ENCODE measurements at places on chromosomes 6 and 20.

DNA sequence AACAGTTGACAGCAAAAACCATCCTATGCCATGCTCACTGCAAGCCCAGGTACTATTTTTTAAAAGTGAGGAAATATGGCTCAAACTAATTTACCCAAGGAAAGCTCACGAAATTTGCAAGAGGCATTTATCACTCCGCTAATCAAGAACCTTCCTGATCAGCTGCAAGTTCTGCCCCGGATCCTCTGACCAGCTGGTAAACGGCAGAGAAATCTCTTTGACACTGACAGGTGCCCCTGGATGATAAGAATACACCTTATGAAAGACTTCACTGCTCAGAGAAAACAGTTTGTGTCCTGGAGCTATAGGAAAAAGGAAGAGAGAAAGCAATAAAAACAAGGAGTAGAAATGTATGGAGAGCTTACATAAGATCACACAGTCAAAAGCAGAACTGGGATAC, 6.4 kb downstream of the CNKSR3 start:
- peaks cover 4% of the 10 kb centered on the region for H3K4me1 ChIP-seq
- H3K27ac ChIP-seq: no peak overlapping the region

DNA sequence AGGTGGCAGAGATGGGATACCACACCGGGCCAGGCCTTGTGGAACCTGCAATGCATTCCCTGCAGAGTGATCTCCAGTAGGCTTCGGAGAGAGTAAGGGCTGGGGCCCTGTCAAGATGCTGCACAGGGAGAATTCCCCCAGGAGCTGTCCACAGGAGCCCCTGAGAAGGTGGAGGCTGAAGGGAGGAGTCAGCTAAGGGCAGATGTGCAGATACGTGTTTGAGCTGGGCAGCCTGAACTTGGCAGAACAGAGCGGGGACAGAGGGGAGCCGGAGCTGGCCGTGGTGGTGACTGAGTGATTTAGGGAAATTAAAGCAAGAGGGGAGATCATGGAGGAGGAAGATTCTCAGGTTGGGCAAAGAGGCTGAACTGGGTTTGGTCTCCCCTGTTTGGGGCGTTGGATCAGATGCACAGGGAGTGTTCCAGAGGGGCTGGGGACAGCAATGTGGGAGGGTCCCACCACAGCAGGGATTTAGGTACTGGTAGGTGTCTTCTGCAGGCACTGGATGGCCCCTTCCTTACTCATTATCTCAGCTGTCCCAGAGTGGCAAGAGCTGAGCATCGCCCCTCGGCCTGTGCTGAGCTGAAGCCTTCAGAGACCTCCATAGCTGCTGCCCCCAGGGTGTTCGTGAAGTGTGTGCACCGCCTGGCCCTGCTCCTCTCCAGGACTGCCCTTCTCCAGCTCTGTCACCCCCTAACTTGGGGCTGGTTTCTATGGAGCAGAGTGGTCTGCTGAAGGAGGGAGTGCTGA, 3.8 kb upstream of the NCR2 start:
- H3K27ac ChIP-seq: peak overlapping the region; percentile 93
- peaks cover 42% of the 10 kb centered on the region for H3K4me1 ChIP-seq
- H3K36me3 ChIP-seq: no peaks in the 10 kb centered on the region

DNA sequence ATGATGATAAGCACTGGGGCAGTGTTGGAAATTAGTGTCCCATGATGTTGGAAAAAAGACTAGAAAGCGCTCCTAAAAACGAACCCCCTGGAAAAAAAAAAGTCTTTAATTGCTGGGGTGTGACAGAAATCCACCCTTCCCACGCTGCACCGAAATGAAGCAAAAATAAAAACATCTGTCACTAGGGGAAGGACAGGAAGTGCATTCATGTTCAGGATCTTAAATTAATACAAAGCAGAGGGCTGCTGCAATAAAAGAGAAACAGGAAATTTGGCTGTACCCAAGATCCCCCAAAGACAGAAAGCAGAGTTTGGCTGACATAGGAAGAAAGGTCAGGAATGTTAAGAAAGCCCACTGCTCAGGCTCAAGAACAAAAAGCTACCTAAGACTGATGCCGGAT, 333.9 kb downstream of the TBC1D32 start:
- H3K27ac ChIP-seq: no peak overlapping the region
- H3K36me3 ChIP-seq: peaks cover 5% of the 10 kb centered on the region
- no peaks in the 10 kb centered on the region for H3K4me1 ChIP-seq

DNA sequence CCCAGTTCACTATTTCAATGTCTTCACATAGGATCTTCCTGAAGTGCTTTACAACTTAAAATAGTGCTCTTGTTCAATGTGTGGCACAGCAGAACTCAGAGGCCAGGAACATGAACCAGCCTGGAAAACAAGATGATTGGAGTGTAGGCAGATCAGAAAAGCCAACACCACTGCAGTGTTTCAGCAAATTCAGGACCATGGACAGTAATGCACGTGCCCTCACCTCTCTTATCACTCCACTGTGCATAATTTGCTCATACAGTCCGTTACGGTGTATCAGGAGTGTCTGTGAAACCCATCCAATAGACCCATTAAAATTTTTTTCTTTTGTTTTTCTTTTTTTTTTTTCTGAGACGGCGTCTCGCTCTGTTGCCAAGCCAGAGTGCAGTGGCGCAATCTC, 27.6 kb upstream of the HACE1 start:
- no peak overlapping the region for H3K27ac ChIP-seq
- no peaks in the 10 kb centered on the region for H3K4me1 ChIP-seq
- no peak overlapping the region for H3K4me3 ChIP-seq
- peaks cover 15% of the 10 kb centered on the region for H3K27me3 ChIP-seq

GRCh38 chr6:85468326-85468725, 18.4 kb downstream of the NT5E start:
- DNase-seq: no peak
- H3K27ac ChIP-seq: no peak overlapping the region
- peaks cover 60% of the 10 kb centered on the region for H3K4me1 ChIP-seq
- H3K4me3 ChIP-seq: no peak overlapping the region
- H3K36me3 ChIP-seq: peaks cover 23% of the 10 kb centered on the region

GRCh38 chr6:67031451-67031850, 1324.4 kb upstream of the EYS start:
- H3K27me3 ChIP-seq: no peaks in the 10 kb centered on the region
- H3K4me3 ChIP-seq: no peak overlapping the region
- no peak overlapping the region for H3K27ac ChIP-seq
- H3K4me1 ChIP-seq: no peaks in the 10 kb centered on the region

DNA sequence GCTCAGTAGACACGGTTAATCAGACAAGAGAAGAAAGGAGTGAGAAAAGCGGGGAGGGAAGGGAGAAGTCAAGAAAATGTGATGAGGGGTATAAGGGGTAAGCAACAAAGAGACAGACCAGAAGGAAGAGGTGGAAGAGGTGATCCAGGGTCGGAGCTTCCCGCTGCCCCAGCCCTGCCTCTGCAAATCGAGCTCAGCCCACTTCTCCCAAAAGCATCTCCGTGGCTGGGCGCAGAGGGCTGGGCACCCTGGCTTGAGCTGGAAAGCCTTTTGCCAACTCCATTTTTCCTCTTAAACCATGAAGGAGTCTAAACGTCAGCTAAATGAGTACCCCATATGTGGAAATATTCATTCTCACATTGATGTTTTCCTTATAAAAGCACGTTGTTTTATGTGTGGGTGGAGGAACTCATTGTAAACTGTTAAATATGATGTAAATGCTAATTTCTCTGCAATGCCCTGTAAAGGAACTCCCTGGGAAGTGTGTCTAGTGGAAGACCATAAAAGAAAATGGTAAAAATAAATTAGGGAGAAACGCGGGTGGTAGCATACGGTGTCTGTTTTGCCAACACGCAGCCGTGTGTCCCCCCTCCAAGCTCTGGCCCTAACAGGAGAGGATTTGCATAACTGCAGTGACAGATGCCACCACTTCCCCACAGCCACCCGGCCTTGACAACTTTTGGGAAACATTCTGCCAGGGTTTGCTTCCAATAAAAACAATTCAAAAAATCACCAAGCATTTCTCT, 55.2 kb upstream of the MAFB start:
- H3K4me1 ChIP-seq: no peaks in the 10 kb centered on the region
- DNase-seq: no peak
- no peak overlapping the region for H3K4me3 ChIP-seq
- peaks cover 7% of the 10 kb centered on the region for H3K27me3 ChIP-seq
- no peak overlapping the region for H3K27ac ChIP-seq

DNA sequence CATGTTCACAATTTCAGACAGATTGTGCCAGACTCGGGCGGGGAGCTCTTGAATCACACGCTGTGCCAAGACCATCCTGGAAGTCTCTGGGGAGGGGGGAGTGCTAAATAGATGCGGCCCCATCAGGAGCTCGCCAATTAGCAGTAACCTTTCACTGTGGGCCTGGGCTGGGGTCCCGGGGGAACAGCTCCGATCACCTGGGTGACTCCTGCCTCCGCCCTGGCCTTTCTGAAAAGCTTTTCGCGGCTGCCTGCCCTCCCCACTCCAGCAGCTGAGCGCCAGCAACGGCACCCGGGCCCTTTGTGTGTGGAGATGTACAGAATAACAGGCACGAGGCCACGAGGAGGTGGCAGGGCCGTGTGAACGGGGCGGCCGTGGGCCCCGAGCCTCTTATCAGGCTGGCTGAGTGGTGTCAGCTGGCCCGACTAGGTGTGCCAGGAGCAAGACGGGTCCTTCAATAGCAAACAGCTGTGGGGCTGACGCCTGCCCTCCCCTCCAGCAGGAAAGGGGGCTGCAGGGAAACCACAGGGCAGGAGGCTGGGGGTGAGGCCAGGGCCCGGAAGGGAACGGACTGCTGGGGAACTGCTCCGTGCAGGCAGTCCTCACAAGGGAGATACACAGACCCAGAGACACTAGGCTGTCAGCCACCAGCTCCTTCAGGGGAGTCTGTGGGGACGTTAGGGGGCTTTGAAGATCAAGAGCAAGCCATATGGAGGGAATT, 56.8 kb downstream of the NOL4L start:
- peaks cover 91% of the 10 kb centered on the region for H3K4me1 ChIP-seq
- H3K27ac ChIP-seq: peak overlapping the region; percentile 93
- H3K27me3 ChIP-seq: no peaks in the 10 kb centered on the region
- peak; percentile 42 for DNase-seq
- peak overlapping the region; percentile 85 for H3K4me3 ChIP-seq

- no peak overlapping the region for H3K4me3 ChIP-seq
- no peak overlapping the region for H3K27ac ChIP-seq
- peaks cover 42% of the 10 kb centered on the region for H3K4me1 ChIP-seq
- no peaks in the 10 kb centered on the region for H3K36me3 ChIP-seq
- DNase-seq: no peak
- no peaks in the 10 kb centered on the region for H3K27me3 ChIP-seq
Observed at GRCh38 chr6:137978252-137978896, 111.3 kb downstream of the TNFAIP3 start.

- H3K4me1 ChIP-seq: peaks cover 45% of the 10 kb centered on the region
- peak overlapping the region; percentile 79 for H3K4me3 ChIP-seq
- peak overlapping the region; percentile 91 for H3K27ac ChIP-seq
- peak; percentile 53 for DNase-seq
- no peaks in the 10 kb centered on the region for H3K27me3 ChIP-seq
Observed at GRCh38 chr6:148760568-148761526, 14.0 kb downstream of the UST start.

GRCh38 chr6:35497571-35498421, 917 bp upstream of the TEAD3 start:
- H3K27me3 ChIP-seq: peaks cover 37% of the 10 kb centered on the region
- H3K27ac ChIP-seq: no peak overlapping the region
- peak; percentile 34 for DNase-seq
- H3K36me3 ChIP-seq: no peaks in the 10 kb centered on the region
- peak overlapping the region; percentile 86 for H3K4me3 ChIP-seq
- peaks cover 24% of the 10 kb centered on the region for H3K4me1 ChIP-seq

GRCh38 chr6:47254906-47255305, 54.8 kb downstream of the TNFRSF21 start:
- no peak for DNase-seq
- H3K36me3 ChIP-seq: no peaks in the 10 kb centered on the region
- no peaks in the 10 kb centered on the region for H3K4me1 ChIP-seq
- no peak overlapping the region for H3K27ac ChIP-seq
- H3K4me3 ChIP-seq: no peak overlapping the region

GRCh38 chr20:18395544-18395943, 71.3 kb downstream of the DZANK1 start:
- no peaks in the 10 kb centered on the region for H3K4me1 ChIP-seq
- no peak for DNase-seq
- H3K27me3 ChIP-seq: no peaks in the 10 kb centered on the region
- no peak overlapping the region for H3K4me3 ChIP-seq
- peaks cover 8% of the 10 kb centered on the region for H3K36me3 ChIP-seq

GRCh38 chr6:31871046-31871659, 7.6 kb downstream of the SLC44A4 start:
- no peaks in the 10 kb centered on the region for H3K4me1 ChIP-seq
- DNase-seq: no peak
- no peak overlapping the region for H3K4me3 ChIP-seq

DNA sequence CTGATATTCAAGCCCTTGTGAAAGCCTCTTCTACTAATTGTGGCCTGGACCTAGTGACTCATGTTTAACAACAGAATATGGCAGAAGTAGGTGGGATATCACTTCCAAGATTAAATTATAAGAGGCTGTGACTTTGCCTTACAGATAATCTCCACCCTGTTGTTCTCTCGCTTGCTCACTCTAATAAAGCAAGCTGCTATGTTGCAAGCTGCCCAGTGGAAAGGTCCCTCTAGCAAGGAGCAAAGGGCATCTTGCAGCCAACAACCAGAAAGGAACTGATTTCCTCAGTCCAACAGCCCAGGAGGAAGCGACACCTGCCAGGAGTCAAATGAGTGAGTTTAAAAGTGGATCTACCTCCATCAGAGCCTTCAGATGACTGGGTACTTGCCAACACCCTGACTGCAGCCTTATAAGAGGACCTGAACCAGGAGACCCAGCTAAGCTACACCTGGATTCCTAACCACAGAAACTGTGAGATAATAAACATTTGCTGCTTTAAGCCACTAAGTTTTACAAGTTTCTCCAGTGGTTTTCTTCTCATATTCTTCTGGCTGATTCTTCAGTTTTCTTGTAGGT, 112.6 kb downstream of the FRK start:
- no peaks in the 10 kb centered on the region for H3K27me3 ChIP-seq
- H3K4me1 ChIP-seq: no peaks in the 10 kb centered on the region
- DNase-seq: no peak
- no peaks in the 10 kb centered on the region for H3K36me3 ChIP-seq
- peak overlapping the region; percentile 7 for H3K27ac ChIP-seq

GRCh38 chr6:122035173-122035572, 364.3 kb upstream of the HSF2 start:
- no peaks in the 10 kb centered on the region for H3K4me1 ChIP-seq
- H3K4me3 ChIP-seq: no peak overlapping the region
- no peak overlapping the region for H3K27ac ChIP-seq
- no peaks in the 10 kb centered on the region for H3K36me3 ChIP-seq
- peaks cover 5% of the 10 kb centered on the region for H3K27me3 ChIP-seq

DNA sequence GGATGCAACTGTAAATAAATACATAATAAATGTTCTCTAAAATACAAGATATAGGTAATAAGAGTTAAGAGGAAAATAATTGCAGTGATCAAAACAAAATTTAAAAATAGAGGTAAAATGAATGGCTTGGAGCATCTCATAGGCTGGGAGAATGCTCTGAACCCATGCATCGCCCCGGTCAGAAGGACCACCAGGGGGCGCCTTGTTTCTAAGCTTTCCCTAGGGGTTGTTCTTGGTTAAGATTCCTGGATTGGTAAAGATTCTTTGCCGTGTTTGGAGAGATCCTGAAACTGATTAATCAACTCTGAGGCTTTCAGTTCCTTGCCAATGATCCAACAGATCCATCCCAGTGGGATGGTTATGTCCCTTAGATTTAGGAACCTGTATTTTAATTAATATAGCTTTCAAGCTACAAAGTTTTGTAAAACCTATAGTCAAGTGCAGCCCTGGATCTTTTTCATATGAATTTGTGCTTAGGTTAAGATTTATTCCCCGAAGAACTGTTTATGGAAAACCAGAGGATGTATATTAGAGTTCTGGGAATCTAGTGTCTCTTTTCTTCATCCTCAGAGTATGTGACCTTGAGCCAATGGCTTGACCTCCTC, 45.3 kb upstream of the PRELID3B start:
- peaks cover 1% of the 10 kb centered on the region for H3K27me3 ChIP-seq
- DNase-seq: peak; percentile 83
- no peaks in the 10 kb centered on the region for H3K36me3 ChIP-seq
- peaks cover 8% of the 10 kb centered on the region for H3K4me1 ChIP-seq
- H3K4me3 ChIP-seq: no peak overlapping the region
- H3K27ac ChIP-seq: peak overlapping the region; percentile 75
